ENCODE measurements at places on chromosomes 1 and 21. TPM values are rescaled to one million over a fixed set of nuclear protein-coding genes. Genes with fewer than 3 reads are reported as not detected.

GRCh38 chr1:95893921-95894320 is 659.9 kb downstream of the RWDD3 start:
- no peak for DNase-seq

UHMK1 gene
- total RNA-seq, result 36.1 TPM

VSIG8 gene
- not detected for total RNA-seq

DNA sequence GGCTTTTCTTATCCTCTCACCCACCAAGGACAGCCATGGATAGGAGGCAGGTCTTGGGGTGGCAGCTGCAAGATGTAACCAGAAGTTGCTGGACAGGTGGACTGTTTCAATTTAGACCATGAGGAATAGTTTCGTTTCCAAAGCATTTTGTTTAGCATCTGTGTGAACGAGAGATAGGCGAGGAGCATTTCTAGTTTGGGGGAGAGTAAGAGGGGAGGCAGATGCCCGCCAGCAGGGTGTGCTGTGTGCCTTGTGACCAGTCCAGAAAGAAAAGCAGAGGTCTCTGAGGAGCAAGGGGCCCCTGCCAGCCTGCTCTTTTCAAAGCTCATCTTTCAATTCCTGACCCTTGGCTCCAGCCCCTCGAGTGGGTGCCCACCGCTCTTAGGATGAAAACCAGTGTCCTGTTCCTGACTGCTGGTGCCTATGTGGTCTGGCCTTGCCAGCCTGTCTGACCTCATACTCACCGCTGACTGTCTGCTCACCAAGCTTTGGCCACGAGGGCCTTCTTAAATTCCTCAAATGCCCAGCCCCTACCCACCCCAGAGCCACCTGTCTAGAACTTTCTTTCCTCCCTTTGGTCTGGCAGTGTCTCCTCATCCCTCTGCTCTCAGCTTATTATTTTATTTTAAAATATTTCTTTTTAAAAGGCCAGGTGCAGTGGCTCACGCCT is 8.5 kb downstream of the SERINC2 start:
- no peak for DNase-seq

HCRTR1 gene
- total RNA-seq, result 2.5 TPM

KRTAP11-1 gene
- not detected for total RNA-seq

- DNase-seq, result peak; percentile 27
Measured at GRCh38 chr1:240611619-240612480, at the start of gene GREM2. Gene GREM2, minus strand, starts transcription at chr1:240612155. Its CDS starts 118,680 bp downstream, at chr1:240493475.

DNA sequence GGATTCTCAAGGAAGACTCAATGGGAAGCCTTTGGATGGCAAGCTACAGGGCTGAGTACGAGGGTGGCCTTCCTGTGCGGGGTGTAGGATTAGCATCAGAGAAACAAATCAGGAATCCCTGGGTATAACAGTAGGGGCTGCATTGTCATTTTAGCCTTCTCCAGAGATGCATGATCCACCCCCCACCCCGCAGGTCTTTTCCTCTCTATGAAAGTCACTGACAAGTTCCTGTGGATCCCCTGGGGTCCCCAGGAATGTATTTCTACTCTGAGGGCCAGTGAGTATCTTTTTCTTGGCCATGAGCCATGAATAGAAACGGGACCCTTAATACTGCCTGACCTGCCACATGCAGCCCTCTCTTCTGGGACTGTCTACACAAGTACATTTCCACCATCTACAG is 473.0 kb upstream of the VAMP3 start:
- no peak for DNase-seq

DNA sequence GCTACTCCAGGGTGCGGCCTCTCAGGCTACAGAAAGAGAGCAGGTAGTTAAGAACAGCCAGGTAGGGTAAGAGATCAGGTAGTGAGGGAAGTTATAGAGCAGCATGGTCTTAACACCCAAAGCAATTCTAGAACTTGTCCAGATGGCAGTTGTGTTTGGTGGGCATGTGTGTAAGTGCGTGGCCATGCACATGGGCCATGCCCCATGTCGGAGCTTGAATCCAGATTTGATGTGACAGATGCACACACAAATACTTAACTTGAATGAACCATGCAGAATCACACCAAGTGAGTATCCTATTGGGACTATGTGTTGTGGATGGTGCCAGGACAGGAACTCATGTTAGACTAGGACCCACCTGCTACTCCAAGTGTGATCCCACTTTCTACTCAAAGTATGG is 145.7 kb upstream of the HMGB4 start:
- no peak for DNase-seq

DNA sequence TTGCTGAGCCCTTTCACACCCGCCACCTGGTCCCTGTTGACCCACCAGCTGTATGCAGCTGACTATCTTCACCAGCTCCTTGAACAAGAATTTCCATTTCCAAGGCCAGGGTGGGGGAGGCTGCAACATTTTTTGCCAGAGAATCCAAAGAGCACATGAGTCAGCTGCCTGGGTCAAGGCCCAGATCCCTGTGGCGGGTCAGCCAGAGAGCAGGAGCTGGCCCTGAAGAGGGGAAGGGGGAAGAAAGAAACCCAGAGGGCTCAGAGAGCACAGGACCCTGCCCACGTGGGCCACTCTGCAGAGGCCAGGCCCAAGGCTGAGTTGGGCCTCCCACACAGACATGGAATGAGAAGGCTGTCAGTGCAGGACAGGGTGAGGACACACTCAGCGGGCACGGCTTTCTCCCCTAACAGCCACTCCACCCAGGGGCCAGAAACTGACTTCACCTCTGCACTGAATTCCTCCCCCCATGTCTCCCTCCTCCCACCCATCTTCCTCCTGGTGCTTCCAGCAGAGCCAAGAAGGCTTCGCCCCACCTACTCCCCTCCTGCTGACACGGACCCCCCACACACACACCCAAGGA is 28.9 kb downstream of the S100A6 start:
- DNase-seq, result peak; percentile 70

- no peak for DNase-seq
Measured at GRCh38 chr1:85991261-85991660, 165.3 kb downstream of the COL24A1 start.

TBCE gene
- total RNA-seq, result 21.6 TPM

GRCh38 chr1:11180342-11180744 is 8.8 kb upstream of the ANGPTL7 start:
- DNase-seq, result no peak

EPS8L3 gene
- total RNA-seq, result not detected

PDZK1 gene
- total RNA-seq, result not detected

- no peak for DNase-seq
Measured at GRCh38 chr1:6378096-6378746, 15.3 kb downstream of the ACOT7 start.

- DNase-seq, result no peak
Measured at GRCh38 chr1:148162363-148162762, 10.3 kb upstream of the NBPF11 start.

DNA sequence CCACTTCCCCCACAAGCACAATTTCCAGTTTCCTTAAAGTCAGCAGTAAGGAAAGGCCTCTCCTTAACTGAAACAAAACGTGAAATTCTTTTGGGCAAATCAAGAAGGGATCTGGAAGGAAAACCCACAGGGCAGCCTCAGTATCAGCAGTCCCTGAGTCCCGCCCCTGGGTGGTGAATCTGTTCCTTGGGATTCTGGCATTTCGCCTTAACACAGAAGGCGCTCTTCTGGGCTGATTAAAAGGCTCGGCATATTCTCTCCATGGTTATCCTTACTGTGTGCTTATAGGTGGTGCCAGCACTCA is 12.2 kb upstream of the RAB4A start:
- DNase-seq, result no peak

- DNase-seq, result no peak
Measured at GRCh38 chr1:232369451-232370296, 260.3 kb downstream of the SIPA1L2 start.

- no peak for DNase-seq
Measured at GRCh38 chr1:53120659-53121058, 21.8 kb downstream of the SLC1A7 start.

DNA sequence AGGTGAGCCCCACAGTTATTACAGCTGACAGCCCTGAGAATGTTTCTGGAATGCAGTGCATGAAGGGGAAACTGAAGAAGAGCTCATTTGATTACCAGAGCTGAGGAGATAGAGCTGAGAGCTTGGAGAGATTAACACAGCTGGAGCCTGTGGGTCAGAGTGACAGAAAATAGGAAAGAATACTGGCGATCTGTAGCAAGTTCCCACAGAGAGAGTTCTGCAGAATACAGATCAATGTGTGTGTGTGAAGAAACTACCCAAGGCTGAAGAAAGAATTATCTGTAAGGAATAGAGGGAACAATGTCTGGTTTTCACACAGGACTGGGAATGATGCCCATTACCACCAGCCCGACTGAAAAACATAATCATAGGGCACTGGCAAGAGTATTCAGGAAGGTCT is 103.6 kb upstream of the SNX7 start:
- DNase-seq, result no peak

- DNase-seq, result no peak
Measured at GRCh38 chr1:109094377-109094803, 3.8 kb downstream of the TMEM167B start.

GRCh38 chr1:48530727-48531351 is 58.8 kb upstream of the SPATA6 start:
- no peak for DNase-seq

GJB5 gene
- not detected for total RNA-seq

- no peak for DNase-seq
Measured at GRCh38 chr1:93546162-93546863, 98.4 kb downstream of the FNBP1L start.

DNA sequence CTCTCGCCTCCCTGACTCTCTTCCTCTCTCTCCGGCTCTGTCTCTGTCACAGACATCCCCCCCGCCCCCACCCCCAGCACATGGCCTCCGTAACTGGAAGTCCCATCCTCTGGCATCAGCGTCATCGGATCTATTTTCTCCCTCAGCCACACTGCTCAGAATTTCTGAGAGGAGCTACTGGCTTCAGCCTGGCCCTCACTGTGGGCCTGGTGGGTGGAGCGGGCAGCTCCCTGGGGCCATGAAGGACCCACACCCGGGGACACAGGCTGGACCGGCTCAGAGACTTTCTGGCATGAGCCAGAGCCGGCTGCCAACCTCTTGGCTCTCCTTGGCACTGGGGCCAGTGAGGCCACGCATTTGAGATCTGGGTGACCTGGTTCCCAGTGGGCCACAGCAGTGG is 61.2 kb upstream of the CASZ1 start:
- no peak for DNase-seq

RASAL2 gene
- total RNA-seq, result 44.8 TPM

KRTCAP2 gene
- 149 TPM for total RNA-seq

DNA sequence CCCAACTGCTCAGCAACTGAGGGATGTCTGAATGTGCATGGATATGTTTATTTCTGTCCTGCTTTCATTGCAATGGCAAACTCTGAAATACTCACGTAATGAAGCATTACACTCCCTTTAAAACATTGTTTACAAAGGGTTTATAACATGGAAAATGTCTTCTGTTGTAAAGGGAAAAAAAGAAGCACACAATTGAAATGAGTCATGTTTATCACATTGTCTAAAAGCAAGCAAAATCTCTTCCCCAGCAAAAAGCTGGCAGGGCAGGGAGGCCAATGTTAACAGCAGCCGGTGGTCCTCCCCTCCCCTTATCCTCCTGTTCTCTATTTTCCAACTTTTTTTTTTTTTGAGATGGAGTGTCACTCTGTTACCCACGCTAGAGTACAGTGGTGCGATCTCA is 3.9 kb upstream of the EFNA1 start:
- DNase-seq, result no peak

SPRR4 gene
- total RNA-seq, result not detected

Measured in tibial nerve (tissue), 4 donors.